A549 treated with Hydrocortisone at 1 μM for 4 hours (cell line): ENCODE measurements at places on chromosomes 3 and 15. TPM values are rescaled to one million over a fixed set of nuclear protein-coding genes. Genes with fewer than 3 reads are reported as not detected.

TASOR gene
- 16.9 to 29.3 TPM (median 19.7 TPM) in 5 replicates for total RNA-seq

TTC23 gene
- total RNA-seq, result 9.0 to 14.4 TPM (median 11.5 TPM) in 5 replicates

GOLIM4 gene
- total RNA-seq, result 14.3 to 22.5 TPM (median 17.9 TPM) in 5 replicates

SLC9C1 gene
- total RNA-seq, result not detected in 5 replicates

CHST2 gene
- 0.84 to 1.1 TPM (median 0.96 TPM) in 5 replicates for total RNA-seq

PIGZ gene
- 1.1 to 1.9 TPM (median 1.5 TPM) in 5 replicates for total RNA-seq

C3orf52 gene
- 9.6 to 12.3 TPM (median 11.6 TPM) in 5 replicates for total RNA-seq

NR2E3 gene
- 0.14 to 0.31 TPM (median 0.22 TPM) in 5 replicates for total RNA-seq

ESYT3 gene
- 0.40 to 0.83 TPM (median 0.55 TPM) in 5 replicates for total RNA-seq

CLDN1 gene
- total RNA-seq, result 17.1 to 21.7 TPM (median 19.6 TPM) in 5 replicates

MEX3B gene
- total RNA-seq, result 3.2 to 4.5 TPM (median 4.2 TPM) in 5 replicates

LRRC2 gene
- total RNA-seq, result 0.02 TPM in 1 of 5 replicates, not detected in the others

PAK6 gene
- 0.17 to 0.45 TPM (median 0.29 TPM) in 5 replicates for total RNA-seq

GCSAM gene
- total RNA-seq, result not detected in 5 replicates

FBXW12 gene
- total RNA-seq, result not detected in 5 replicates

WDR93 gene
- 0.10 to 0.24 TPM (median 0.16 TPM) in 5 replicates for total RNA-seq

IL17RD gene
- 0.54 to 1.4 TPM (median 1.1 TPM) in 5 replicates for total RNA-seq

FGD5 gene
- total RNA-seq, result 0.01 to 0.05 TPM (median 0.03 TPM) in 3 of 5 replicates, not detected in the others

GNB4 gene
- total RNA-seq, result 11.0 to 18.4 TPM (median 16.6 TPM) in 5 replicates

PRRT3 gene
- total RNA-seq, result 1.4 to 1.9 TPM (median 1.6 TPM) in 5 replicates

PLSCR4 gene
- 5.9 to 10.7 TPM (median 9.0 TPM) in 5 replicates for total RNA-seq

TMEM212 gene
- total RNA-seq, result not detected in 5 replicates

CLDN16 gene
- 0.03 to 0.14 TPM (median 0.08 TPM) in 3 of 5 replicates, not detected in the others for total RNA-seq

USP50 gene
- total RNA-seq, result not detected in 5 replicates

CPA3 gene
- total RNA-seq, result not detected in 5 replicates

GRAMD1C gene
- 0.30 to 1.1 TPM (median 0.63 TPM) in 5 replicates for total RNA-seq

ARPP21 gene
- total RNA-seq, result 0.08 to 0.14 TPM in 2 of 5 replicates, not detected in the others

SSR3 gene
- total RNA-seq, result 191 to 225 TPM (median 215 TPM) in 5 replicates

MED12L gene
- total RNA-seq, result 0.31 to 0.45 TPM (median 0.37 TPM) in 5 replicates

TMEM207 gene
- total RNA-seq, result not detected in 5 replicates

SLC28A1 gene
- 0.03 to 0.06 TPM in 2 of 5 replicates, not detected in the others for total RNA-seq

ZBTB47 gene
- total RNA-seq, result 5.5 to 6.7 TPM (median 6.0 TPM) in 5 replicates

SENP8 gene
- total RNA-seq, result 2.1 to 2.5 TPM (median 2.3 TPM) in 5 replicates

TBC1D2B gene
- total RNA-seq, result 14.3 to 18.4 TPM (median 16.4 TPM) in 5 replicates

DNASE1L3 gene
- total RNA-seq, result 0.22 to 0.31 TPM in 2 of 5 replicates, not detected in the others

GOLGA6A gene
- 0.03 to 0.13 TPM (median 0.12 TPM) in 4 of 5 replicates, not detected in the other for total RNA-seq
